A673 (cell line): ENCODE measurements at places on chromosomes 3 and 15.

DNA sequence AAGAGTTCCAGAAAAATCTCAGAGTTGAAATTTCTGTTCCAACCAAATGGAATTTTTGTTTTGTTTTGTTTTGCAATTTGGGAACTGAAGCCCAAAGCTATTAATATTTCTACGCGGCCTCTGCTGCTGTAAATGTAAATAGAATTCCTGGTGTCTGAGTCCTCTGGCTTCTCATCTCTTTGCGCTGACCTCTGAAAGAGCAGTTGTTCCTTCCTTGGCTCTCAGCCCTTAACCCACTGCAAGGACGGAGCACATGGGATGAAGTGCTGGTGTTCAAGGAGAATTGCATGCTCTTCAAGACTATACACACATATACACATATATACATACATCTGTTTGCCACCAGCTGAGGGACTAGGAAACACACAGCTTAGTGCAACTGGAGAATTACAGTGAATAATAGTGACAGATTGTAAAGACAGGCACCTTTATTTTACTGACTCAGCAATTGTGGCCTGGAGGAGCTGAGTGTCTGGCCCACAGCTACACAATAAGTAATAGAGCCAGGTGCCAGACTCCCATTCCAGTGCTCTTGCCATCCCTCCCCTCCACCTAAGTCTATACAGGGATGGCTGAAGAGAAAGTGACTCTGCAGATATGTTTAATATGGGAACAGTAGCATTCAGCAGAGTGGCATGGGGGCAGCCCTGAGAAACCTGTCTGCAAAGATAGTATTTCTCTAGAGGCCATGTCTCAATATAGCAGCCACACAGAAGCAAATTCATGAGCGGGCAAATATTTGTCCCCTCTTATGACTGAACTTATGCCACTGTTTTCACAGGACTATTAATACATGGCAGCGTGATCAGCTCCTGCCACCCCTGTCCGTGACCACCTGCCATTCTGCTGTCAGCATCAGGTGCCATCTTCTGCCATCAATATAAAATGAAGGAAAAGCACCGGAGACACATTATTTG lies 42.3 kb downstream of the NEK10 start:
- no peak for DNase-seq

- no peak for DNase-seq
These were observed 40.8 kb downstream of the HMG20A start for GRCh38 chr15:77461486-77461885.

GRCh38 chr3:25362118-25362517 lies 65.9 kb upstream of the RARB start:
- no peak for DNase-seq

DNA sequence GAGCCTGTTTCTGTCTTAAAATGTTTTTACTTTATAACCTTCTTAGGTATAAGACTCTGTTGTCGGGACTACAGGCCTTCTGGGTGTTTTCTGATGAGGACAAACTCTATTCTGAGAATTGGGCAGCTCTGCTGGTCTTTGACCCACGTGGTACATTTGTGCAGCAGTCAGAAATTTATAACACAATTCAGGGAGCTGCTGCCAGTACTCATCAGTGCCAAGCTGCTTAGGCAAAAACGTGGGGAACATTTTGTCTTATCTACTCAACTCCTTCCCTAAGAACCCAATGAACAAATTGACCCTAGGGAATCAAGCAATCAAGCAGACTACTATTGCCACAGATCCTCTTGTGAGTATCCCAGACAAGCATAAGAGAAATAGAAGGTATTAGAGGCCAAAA lies 180.7 kb upstream of the PDZRN3 start:
- no peak for DNase-seq

- peak; percentile 15 for DNase-seq
These were observed 49.4 kb upstream of the FMN1 start for GRCh38 chr15:33243869-33244268.

DNA sequence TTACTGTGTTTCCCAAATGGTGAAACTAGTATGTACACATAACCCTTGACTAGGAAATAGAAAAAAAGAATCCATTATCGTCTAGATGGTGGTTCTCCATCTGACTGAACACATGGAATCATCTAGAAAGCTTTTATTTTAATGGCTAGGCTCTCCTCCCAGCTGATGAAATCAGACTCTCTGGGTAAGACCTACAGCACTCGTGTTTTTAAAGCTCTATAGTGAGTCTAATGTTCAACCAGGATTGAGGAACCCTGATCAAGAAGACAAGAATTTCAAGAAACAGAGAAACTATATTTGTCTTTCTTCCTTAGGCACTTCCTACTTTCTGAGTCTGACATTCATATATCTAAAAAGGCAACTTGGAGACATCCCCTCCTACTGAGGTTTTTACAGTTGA lies 118.8 kb downstream of the TMCO5A start:
- DNase-seq = no peak

- no peak for DNase-seq
These were observed 38.1 kb downstream of the SLCO2A1 start for GRCh38 chr3:133991637-133992036.

GRCh38 chr3:188687389-188687788 lies 484.4 kb upstream of the TPRG1 start:
- DNase-seq = peak; percentile 14

- no peak for DNase-seq
These were observed 40.4 kb upstream of the IGF2BP2 start for GRCh38 chr3:185865247-185865646.

DNA sequence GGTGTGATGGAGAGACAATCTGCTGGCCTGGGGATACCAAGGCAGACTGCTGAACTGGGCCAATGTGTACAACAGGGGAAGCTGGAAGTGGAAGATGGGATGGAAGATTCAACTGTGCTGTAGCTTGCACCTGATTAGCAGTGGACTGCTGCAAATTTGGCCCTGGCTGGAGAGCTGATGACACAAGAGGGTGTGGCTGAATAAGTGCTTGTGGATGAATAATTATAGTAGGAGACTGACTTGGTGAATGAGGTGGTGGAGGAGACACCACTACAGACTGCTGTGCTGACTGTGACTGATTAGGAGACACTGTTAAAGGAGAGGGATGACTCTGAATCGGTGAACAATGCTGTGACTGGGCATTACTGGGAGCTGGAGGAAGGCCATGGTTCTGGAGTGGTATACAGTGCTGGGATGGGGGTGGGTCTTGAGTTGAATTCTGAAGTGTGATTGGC lies 52.5 kb downstream of the PHC3 start:
- peak; percentile 24 for DNase-seq

DNA sequence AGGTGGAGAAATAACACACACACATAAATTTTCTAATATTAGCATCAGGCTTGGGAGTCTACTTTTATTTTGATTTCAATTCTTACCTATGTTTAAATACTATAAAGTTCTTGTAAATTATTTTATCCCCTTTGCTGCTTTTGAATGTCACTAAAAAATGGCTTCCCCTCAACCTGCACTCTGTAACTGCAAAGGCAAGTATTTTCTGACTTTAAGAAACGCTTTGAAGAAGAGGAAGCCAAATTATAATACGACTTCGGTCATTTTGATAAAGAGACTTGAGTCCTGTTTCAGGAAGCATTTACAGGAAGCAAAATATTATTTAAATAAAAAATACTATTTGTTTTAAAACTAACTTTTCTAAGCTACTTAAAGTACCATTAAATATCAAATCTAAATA lies 627.7 kb upstream of the AGTR1 start:
- DNase-seq = no peak

GRCh38 chr3:187836823-187837770 lies 91.8 kb upstream of the BCL6 start:
- DNase-seq = no peak

DNA sequence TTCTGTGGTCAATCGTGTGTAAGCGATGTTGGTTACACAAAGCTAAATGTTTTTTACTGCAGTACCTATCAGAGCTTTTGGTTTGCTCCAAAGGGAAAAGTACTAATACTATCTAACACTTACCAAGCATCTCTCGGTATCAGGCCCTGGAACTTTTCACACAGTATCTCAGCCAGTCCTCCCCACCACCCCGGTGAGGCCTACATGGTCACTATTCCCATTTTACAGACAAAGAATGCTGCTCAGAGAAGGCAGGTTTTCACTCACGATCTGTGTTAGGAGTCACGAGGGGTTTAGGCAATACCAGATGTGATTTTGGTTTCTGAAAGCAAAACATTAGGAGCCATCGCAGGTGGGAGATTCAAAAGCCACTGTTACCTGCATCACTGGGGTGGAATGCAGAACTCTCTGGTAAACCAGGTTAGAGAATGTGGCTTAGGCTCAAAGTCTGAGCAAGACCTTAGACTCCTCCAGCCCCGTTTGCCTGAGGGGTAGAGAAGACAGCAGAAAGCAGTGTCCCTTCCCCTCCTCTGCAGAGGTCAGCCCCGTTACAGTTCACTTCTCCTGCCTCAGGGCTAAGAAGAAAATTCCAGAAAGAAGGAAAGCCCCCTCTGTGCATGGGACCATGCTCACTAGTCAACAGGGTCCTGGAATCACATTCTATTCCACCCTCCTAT lies 57.2 kb downstream of the XXYLT1 start:
- DNase-seq = no peak

DNA sequence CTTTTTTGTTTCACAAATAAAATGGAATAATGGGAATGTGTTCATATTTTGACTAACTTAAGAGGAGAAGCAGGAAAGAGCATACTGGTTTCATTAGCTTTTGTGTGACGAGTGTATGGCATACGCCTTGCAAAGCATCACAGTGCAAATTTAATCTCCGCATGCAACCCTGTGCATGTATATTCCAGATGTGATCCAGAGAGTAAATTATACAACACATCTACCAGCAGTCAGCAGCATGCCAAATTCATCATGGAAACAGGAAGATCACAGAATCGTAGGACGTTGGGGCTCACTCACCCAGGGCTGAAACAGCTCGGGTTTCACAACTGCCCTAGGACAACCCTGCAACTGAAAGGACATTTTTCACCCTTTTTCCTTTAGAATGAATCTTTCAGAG lies 53.4 kb downstream of the ADAMTS9 start:
- no peak for DNase-seq

- DNase-seq = no peak
These were observed 131.2 kb upstream of the TRIM42 start for GRCh38 chr3:140546649-140547048.

DNA sequence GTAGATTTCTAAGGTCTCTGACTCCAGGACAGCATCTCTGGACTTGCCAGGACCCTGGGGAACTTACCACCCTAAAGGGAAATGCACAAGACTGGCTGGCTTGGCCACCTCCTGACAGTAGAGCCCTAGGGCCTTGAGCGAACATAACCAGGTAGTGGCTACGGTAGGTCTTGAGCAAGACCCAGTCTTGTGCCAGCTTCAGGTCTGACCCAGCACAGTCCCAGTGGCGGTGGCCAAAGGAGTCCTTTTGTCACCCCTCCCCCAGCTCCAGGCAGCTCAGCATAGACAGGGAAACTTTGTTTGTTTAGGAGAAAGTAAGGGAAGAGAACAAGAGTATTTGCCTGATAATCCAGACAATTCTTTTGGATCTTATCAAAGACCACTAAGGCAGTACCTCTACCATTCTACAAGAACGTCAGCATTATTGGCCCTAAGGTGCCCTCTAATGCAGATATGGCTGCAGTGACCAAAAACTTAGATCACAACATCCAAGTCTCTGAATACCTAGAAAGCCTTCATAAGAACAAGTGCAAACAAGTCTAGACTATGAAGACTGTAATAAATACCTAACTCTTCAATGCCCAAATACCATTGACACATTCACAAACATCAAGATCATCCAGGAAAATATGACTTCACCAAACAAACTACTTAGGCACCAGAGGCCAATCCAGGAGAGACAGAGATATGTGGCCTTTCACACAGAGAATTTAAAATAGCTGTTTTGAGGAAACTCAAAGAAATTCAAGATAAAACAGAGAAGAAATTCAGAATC lies 38.7 kb upstream of the FBN1 start:
- no peak for DNase-seq

DNA sequence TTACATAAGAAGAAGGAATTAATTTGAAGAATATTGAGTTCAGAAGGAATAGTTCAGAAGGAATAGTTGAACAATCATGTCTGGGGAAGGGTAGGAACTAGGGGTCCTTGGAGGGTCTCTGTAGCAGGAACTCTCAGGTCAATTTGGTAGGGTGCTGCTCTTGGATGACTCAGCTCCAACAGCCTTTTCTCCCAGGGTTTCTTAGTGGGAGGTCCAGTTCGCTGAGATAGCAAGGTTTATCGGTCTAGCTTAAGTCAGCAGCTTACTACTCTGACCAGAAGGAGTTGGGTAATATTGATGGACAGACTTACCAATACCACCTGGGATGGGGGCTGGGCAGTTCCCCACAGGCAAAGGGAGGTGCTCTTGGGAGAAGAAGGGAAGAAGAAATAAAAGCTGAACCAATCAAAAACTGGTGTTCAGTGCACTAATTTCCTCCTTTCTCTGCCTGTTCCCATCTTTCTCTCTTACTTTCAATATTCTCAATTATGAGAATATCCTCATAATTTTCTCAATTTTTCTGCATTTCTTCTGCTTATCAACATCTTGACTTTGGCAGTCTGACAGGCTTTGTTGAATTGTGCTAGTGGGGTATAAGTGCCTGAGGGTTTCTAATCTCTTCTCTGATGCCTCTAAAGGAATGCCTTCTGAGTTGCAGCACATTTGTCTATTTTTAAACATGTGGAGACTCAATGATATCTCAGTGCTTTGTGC lies 14.4 kb upstream of the MITF start:
- no peak for DNase-seq

DNA sequence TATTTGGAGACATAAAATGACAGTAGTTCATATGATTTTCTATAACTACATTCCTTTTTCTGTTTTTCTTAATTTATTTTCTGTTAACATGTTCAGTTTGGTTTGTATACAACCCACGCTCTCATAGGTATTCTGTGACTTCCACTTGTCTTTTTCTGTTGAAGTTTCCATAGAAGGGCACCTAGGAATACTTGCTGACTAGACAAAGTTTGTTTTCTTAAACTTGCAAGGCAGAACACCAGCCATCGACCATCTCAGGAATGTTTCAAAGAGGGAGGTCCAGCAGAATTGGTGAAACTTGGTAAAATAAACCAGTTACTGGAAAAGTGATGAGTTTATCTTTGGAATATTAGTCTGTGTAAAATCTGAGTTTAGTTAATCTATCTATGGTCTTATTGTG lies 403.2 kb upstream of the CADM2 start:
- no peak for DNase-seq

DNA sequence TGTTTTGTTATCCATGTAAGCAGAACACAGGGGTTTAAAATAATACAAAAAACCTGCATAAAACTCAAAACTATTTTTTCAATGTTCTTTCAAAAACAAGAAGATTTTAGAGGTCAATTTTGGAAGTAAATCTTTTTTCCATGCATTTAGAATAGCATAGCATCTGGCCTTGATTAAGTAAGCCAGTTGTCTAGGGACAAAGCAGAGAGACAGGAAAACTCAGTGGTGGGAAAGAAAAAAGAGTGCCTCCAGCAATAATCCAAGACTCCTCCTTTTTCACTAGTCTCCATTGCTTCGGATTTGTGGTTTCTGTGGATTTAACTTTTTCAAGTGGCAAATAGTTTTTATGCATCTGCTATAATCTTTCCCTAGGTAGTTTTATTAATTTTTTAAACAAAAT lies 88.9 kb downstream of the SUCNR1 start:
- no peak for DNase-seq

GRCh38 chr15:69417581-69417980 lies 3.4 kb downstream of the KIF23 start:
- DNase-seq = no peak

GRCh38 chr3:48090166-48090939 lies 74.1 kb upstream of the MAP4 start:
- DNase-seq = no peak
